ENCODE measurements at places on chromosomes 12 and 14.

DNA sequence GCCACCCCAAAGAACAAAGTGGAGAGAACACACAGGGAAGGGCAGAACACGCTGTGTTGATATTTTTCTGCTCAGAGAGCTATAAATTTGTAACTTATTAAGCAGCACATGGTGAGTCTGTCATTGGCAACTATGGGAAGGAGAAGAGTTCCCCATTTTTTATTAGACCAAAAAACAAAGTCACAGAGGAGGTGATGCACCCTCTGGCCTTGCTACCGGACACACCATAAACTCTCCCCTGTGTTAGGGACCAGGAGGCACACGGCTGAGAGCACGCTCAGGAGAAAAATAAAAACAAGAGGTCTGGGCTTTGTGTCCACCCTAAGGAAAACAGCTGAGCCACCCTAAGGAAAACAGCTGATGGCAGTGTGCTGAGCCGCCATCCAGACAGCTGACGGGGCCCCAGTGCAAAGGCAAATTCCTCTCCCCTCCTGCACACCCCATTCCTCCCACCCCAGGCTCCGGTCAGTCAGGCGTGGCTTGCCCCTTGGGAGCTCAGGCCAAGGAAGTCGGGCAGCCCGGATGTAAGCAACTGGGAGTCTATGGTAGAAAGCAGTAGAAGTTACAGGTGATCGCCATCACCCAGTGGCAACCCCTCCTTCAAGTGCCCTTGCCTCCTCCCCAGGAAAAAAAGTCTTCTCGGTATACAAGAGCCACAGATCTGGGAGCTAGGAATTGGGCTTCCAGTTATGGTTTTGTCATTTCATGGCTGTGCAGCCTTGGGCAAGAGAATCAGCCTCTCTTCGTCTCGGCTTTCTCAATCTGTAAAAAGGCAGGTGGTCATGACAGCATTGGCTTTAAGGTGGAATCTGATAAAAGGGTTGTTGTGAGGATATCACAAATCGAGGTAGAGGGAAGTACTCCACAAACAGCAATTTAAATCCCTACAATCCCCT is 2.4 kb downstream of the PXN start:
- no peak for DNase-seq

GRCh38 chr12:25156061-25156460 is 38.9 kb downstream of the DNAI7 start:
- no peak for DNase-seq

GRCh38 chr12:7411343-7411742 is 32.6 kb downstream of the CD163L1 start:
- DNase-seq: no peak

DNA sequence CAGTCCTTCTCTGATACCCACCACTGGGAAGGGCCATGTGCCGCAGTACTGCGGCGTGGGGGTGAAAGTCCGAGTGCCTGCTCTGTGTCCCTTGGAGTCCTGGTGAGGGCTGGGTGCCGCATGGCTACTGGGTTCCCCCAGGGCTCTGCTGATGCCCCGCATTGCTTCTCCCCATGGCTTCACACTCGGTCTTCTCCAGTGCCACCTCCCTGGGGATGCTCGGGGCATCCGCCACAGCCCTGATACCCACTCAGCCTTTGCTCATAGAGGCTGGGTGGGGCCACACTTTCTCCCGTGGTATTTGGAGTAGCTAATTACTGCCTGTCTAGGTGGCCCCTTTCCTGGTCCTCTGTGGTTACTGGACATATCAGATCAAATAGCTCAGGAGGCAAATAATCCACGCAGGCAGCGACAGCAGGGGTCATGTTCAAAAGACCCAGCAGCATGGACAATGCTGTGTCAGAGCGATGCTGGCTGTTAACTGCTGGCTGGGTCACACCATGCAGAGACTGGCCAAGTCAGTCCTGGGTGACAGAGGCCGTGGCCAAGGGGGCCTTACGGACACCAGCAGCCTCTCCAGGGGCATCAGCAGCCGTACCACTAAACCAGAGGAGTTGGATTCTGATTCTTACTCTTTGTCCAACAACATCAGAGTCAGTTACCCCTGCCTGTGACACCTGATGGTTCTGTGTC is 106.5 kb downstream of the ADGRD1 start:
- no peak for DNase-seq

- DNase-seq: no peak
These were observed 6.6 kb upstream of the ADGRD1 start for GRCh38 chr12:130947028-130947613.
